ENCODE measurements at places on chromosomes 2 and 18. TPM values are rescaled to one million over a fixed set of nuclear protein-coding genes. Genes with fewer than 3 reads are reported as not detected.

DNAJC10 gene
- polyA plus RNA-seq, result 13.4 TPM

SP100 gene
- 0.16 TPM for polyA plus RNA-seq

G6PC2 gene
- polyA plus RNA-seq, result not detected

WDR54 gene
- polyA plus RNA-seq, result 125 TPM

PRKAG3 gene
- not detected for polyA plus RNA-seq

MBD5 gene
- polyA plus RNA-seq, result 9.7 TPM

HADHA gene
- polyA plus RNA-seq, result 64.6 TPM

ST8SIA3 gene
- polyA plus RNA-seq, result 0.77 TPM

DSC1 gene
- not detected for polyA plus RNA-seq

NOSTRIN gene
- not detected for polyA plus RNA-seq

GRHL1 gene
- 1.3 TPM for polyA plus RNA-seq

PXDN gene
- polyA plus RNA-seq, result 104 TPM

KCNJ3 gene
- polyA plus RNA-seq, result 0.36 TPM

MAB21L4 gene
- polyA plus RNA-seq, result 0.08 TPM

ADGRF3 gene
- 0.54 TPM for polyA plus RNA-seq

CCDC85A gene
- 0.14 TPM for polyA plus RNA-seq

REG1B gene
- not detected for polyA plus RNA-seq

UGT1A4 gene
- polyA plus RNA-seq, result not detected

DIPK1C gene
- not detected for polyA plus RNA-seq

SIX2 gene
- polyA plus RNA-seq, result 0.47 TPM

REG3G gene
- not detected for polyA plus RNA-seq

MAL gene
- polyA plus RNA-seq, result not detected

NGEF gene
- polyA plus RNA-seq, result 2.7 TPM

ACKR3 gene
- 22.3 TPM for polyA plus RNA-seq

GATA6 gene
- polyA plus RNA-seq, result not detected

CNTNAP5 gene
- 0.13 TPM for polyA plus RNA-seq

ZNF396 gene
- polyA plus RNA-seq, result 0.44 TPM

GNAL gene
- 13.5 TPM for polyA plus RNA-seq

SDC1 gene
- polyA plus RNA-seq, result 71.4 TPM

IL1RN gene
- not detected for polyA plus RNA-seq

EFHD1 gene
- polyA plus RNA-seq, result 5.3 TPM

TLX2 gene
- 0.06 TPM for polyA plus RNA-seq

KCNG3 gene
- polyA plus RNA-seq, result 8.1 TPM

ITGA4 gene
- 0.60 TPM for polyA plus RNA-seq

CFC1 gene
- 0.14 TPM for polyA plus RNA-seq

INPP5D gene
- polyA plus RNA-seq, result 6.0 TPM

SIX3 gene
- 0.02 TPM for polyA plus RNA-seq

PTPN4 gene
- polyA plus RNA-seq, result 16.4 TPM

RTP5 gene
- polyA plus RNA-seq, result not detected

GPR75 gene
- 4.3 TPM for polyA plus RNA-seq

CD226 gene
- not detected for polyA plus RNA-seq

VWC2L gene
- polyA plus RNA-seq, result not detected

DYSF gene
- polyA plus RNA-seq, result 5.8 TPM

ELAC1 gene
- polyA plus RNA-seq, result 2.3 TPM

ETAA1 gene
- 3.2 TPM for polyA plus RNA-seq

TTL gene
- 14.4 TPM for polyA plus RNA-seq

SERPINB3 gene
- 0.18 TPM for polyA plus RNA-seq

SNORC gene
- 2.8 TPM for polyA plus RNA-seq

ZNF804A gene
- 0.02 TPM for polyA plus RNA-seq

Measured in H1 (cell line).